NCI-H1048 (cell line): ENCODE measurements at places on chromosomes 3 and 15.

DNA sequence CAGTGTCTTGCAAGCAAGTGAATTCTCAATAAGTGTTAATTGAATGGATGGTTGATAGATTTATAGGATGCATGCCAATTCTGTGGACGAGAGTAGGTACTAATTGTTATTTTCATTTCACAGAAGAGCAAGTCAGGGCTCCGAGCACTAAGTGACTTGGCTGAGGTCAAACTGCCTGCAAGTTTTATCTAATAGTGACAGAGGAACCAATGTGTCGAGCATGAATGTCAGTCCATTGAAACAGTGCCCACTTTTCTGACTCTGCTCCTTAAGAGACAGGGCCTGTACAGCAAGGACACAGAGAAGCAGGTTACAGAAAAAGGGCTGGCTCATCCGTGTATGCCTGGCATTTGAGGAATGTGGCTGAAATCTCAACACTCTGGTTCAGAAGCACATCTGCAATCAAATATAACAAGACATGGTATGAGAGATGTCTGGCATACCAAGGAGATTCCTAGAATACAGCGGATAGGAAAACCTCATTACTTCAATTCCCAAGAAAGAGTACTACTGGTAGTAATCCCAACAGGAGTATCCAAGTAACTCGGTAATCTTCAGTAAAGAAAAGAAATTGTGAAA, 6.0 kb upstream of the B3GNT5 start:
- no peak for DNase-seq

- DNase-seq, result no peak
These were observed 208.1 kb downstream of the MINAR1 start for GRCh38 chr15:79640206-79640605.

GRCh38 chr3:15360788-15361493, 28.6 kb upstream of the SH3BP5 start:
- no peak for DNase-seq

- no peak for DNase-seq
These were observed 272.5 kb upstream of the TGFBR2 start for GRCh38 chr3:30333903-30334302.

DNA sequence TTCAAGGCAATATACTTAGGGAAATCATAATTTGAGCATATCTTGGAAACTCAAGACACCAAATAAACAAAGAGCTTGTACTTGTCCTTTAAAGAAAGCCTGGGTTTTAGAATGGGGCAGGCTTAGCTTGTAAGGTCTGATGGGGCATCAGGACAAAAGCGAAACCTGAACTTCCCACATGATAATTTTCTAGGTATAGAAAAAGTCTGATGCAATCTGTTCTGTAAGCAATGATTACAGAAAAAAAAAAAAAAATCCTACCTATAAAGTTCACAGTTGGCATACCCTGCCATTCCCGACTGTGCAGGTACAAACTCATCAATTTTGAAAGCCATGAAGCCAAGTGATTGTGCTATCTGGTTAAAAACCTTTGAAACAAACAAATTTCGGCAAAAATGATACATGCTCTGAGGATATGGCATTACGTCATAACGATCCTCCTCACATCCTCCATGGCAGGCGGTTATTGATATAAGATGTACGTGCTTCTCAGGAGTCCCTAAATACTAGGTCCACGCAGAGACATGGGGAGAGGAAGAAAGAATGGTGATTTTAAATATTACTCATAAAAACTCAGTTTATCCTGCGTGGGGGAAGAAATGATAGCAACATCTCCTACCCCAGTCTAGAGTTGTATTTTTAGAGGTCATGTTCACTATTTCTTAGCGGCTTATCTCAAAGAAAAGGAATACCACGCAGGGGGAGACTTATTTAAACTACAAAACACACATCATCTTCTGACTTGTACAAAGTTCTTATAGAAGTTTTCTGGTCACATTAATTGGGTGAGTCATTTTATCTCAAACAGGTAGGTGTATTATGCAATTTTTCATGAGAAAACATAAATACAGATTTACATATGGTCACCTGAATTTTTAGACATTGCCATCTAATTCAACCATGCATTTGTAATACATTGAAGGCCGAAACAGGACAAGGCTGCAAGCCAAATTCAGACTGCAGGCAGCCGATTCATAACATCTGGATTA, 27.0 kb downstream of the MB21D2 start:
- no peak for DNase-seq

DNA sequence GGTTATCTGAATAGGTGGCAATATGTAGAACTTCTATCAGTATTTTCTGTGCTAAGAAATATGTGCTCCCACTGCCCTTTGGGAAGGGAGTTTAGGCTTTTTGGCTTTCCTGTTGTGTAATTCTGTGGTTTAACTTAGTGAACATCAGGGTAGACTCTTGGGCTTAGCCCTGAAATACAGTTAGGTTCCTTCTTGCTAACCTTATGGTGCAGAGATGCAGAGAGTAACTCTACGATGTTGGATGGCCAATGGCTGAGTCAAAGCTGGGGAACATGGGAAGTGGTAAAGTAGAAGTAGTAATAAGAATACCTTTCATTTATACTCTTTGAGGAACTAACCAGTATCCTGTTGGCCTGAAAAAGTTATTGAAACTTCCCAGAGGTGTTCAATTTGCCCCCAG, 80.8 kb upstream of the IL12A start:
- no peak for DNase-seq

GRCh38 chr15:60272623-60273022, 125.2 kb downstream of the ANXA2 start:
- no peak for DNase-seq

GRCh38 chr3:158731486-158731885, 771 bp downstream of the RARRES1 start:
- DNase-seq, result no peak

- DNase-seq, result no peak
These were observed 14.5 kb downstream of the H1-8 start for GRCh38 chr3:129557548-129557894.

- no peak for DNase-seq
These were observed 66.1 kb downstream of the FILIP1L start for GRCh38 chr3:100048248-100048647.

- DNase-seq, result no peak
These were observed 204.9 kb downstream of the CNTN4 start for GRCh38 chr3:2303566-2303965.

DNA sequence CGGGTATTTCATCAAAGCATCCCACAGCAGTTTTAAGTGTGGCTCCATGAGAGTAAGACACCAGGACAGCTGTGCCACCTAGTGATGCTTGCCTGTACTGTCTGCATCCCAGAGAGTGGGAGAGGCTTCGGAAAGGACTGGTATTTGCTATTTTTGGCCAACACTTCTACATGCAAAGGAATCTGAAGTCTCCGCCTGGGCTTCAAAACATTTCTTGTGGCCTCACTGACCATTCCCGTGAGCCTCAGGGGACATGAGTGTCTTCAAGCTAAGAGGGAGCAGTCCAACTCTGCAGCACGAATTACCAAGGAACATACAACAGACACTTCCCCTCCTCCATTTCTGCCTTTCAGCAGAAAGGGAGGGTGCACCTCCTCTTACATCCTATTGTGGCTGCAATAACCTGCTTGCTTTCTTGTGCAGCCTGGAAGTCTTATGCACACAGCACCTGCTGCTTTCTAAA, 177.5 kb downstream of the RORA start:
- DNase-seq, result no peak

GRCh38 chr3:189393598-189393997, 221.8 kb downstream of the TPRG1 start:
- DNase-seq, result no peak

DNA sequence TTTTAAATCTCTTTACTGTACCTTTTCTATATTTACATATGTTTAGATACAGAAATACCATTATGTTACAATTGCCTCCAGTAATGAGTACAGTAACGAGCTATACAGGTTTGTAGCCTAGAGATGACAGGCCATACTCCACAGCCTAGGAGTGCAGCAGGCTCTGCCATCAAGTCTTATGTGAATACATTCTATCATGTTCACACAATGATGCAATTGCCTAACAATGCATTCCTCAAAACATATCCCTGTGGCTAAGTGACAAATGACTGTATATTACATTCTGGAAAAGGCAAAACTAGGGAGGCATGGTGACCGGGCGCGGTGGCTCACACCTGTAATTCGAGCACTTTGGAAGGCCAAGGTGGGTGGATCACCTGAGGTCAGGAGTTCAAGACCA, 192.4 kb upstream of the IGF1R start:
- no peak for DNase-seq
